ENCODE measurements at places on chromosomes 5 and 9.
A peak's percentile ranks its signal among the peaks of the same experiment; 100 is the strongest.

GRCh38 chr5:36885566-36886485 is 9.3 kb downstream of the NIPBL start:
- no peak for DNase-seq

- no peak for DNase-seq
Measured at GRCh38 chr9:36165826-36166167, 3.4 kb upstream of the CCIN start.

GRCh38 chr5:173514661-173515060 is 101.8 kb downstream of the BOD1 start:
- DNase-seq, result no peak

DNA sequence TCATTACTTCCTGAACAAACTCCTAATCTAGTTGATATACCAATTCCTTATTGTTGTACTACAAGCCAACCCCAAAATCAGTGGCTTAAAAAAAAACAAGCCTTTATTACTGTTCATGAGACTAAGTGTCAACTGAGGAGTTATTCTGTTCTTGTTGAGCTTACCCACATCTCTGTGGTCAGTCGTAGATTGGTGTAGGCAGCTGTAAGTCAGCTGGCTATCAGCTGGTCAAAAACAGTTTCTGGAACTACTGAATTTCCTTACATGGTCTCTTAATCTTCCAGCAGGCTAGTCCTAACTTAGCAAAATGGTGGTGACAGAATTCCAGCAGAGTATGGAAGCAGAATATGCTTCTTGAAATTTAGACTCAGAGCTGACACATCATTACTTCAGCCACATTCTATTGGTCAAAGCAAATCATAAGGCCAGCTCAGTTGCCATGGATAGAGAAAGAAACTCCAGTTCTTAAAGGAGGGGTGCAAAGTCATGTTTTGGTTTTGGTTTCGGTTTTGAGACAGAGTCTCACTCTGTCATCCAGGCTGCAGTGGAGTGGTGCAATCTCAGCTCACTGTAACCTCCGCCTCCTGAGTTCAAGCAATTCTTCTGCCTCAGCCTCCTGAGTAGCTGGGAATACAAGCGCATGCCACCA is 386.1 kb upstream of the MPDZ start:
- DNase-seq, result no peak

DNA sequence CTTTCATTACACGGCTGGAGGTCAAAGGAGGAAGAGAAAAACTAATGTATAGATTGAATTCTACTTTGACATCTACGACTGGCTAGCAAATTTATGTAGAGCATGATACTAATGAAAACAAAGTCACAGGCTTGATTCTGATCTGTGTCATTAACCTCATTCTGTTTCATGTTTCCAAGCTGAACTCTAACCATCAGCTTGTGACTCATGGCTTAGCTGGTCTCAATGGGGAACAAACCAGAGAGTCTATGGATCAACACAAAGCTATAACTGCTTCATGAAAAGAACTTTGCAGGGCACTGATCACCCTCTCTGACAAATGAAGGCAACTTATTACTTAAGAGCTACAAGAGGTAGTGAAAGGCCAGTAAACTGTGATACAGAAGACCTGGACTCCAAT is 23.6 kb upstream of the PDE4D start:
- DNase-seq, result no peak

- DNase-seq, result no peak
Measured at GRCh38 chr9:75960551-75960950, 70.1 kb downstream of the PCSK5 start.

GRCh38 chr9:93665128-93665636 is 88.8 kb downstream of the PHF2 start:
- DNase-seq, result no peak

GRCh38 chr5:72878854-72879253 is 62.4 kb downstream of the TNPO1 start:
- no peak for DNase-seq

- DNase-seq, result peak; percentile 74
Measured at GRCh38 chr5:74579215-74579614, 61.3 kb downstream of the ENC1 start.

DNA sequence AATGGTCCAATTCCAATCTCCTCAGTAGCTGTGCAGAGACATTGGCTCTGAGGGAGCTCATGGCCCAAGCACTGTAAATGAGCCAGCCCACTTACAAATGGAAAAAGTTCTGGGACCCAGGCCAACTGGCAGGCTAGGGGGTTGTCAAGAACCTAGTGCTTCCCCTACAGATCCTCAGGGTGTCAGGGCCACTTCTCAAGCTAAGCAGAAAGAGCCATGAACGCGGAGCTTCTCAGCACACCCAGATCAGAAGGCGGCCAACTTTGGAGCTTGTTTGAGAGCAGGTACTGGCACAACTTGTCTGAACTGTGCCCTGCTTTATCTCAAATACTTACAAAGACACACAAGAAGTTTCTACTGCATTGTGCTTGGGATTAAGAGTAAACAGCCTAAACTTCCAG is 17.5 kb downstream of the TLE1 start:
- no peak for DNase-seq

- DNase-seq, result no peak
Measured at GRCh38 chr5:94777056-94777880, 158.8 kb downstream of the SLF1 start.

- DNase-seq, result no peak
Measured at GRCh38 chr5:123398058-123398733, 25.0 kb downstream of the CEP120 start.

GRCh38 chr9:33939924-33940874 is 108.5 kb downstream of the UBAP2 start:
- DNase-seq, result no peak

GRCh38 chr5:143892271-143892670 is 80.3 kb downstream of the HMHB1 start:
- no peak for DNase-seq

DNA sequence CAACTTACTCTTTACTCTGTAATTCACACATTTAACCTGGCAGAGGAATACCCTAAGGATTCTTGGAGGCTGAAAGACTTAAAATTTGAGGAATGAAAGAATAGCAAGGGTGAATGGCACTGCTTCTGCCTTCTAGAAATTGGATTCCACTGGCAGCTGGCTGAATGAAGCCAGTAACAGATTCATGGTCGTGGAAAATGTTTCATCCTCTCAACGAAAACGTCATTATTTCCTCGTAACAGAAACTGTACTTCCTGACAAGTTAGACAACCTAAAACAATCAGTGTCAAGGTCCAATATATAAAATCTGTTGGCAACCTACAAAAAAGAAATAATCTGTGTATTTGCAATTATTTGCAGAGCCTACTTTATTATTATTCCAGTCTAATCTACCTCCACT is 39.7 kb downstream of the BNC2 start:
- no peak for DNase-seq

GRCh38 chr5:102787134-102787533 is 32.0 kb downstream of the PAM start:
- DNase-seq, result no peak

- DNase-seq, result no peak
Measured at GRCh38 chr5:87303324-87303723, 35.6 kb downstream of the RASA1 start.

GRCh38 chr5:135880801-135881200 is 14.8 kb downstream of the IL9 start:
- DNase-seq, result no peak

DNA sequence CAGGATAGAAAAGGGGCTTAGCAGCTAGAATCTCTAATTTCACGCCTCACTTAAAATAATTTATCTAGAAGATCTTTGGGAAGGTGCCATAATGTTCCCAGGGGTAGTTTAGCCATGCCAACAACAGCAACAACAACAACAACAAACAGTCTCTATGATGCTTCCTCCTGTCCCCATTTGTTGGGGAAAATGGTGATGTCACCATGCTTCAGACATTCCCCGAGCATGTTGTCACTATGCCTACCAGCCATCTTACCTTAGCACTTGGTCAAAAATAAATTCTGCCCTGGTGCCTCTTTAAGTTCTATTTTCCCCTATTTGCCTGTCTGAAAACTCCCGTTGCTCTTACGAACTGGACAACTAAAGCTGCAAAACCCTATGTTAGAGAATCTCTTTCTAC is 76.6 kb downstream of the KCNN2 start:
- no peak for DNase-seq

DNA sequence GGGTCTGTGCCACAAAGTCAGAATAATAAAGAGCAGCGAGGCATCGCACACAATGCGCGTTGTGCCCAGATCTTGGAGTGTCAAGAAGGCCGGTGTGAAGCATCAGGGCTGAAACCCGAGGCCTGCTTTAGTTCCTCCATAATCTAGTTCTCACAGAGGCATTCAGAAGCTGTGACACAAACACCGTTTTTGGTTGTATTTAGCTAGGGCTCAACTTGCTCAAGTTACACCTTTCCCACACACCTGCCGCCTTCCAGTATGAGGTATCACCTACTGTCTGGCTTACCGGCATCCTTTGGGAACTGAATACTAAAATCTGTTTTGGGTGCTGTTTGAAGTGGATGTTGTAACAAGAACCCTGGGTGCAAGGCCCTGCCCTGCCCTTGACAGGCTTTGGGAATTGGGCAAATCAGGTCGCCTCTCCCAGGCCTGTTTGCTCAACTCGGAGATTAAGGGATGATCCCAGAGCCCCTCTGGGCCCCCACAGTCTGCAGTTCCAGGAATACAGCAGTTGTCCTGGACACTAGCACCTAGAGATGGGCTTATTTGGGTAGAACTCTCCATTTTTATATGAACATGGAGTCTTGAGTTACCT is 27.0 kb downstream of the SLC25A25 start:
- DNase-seq, result no peak

DNA sequence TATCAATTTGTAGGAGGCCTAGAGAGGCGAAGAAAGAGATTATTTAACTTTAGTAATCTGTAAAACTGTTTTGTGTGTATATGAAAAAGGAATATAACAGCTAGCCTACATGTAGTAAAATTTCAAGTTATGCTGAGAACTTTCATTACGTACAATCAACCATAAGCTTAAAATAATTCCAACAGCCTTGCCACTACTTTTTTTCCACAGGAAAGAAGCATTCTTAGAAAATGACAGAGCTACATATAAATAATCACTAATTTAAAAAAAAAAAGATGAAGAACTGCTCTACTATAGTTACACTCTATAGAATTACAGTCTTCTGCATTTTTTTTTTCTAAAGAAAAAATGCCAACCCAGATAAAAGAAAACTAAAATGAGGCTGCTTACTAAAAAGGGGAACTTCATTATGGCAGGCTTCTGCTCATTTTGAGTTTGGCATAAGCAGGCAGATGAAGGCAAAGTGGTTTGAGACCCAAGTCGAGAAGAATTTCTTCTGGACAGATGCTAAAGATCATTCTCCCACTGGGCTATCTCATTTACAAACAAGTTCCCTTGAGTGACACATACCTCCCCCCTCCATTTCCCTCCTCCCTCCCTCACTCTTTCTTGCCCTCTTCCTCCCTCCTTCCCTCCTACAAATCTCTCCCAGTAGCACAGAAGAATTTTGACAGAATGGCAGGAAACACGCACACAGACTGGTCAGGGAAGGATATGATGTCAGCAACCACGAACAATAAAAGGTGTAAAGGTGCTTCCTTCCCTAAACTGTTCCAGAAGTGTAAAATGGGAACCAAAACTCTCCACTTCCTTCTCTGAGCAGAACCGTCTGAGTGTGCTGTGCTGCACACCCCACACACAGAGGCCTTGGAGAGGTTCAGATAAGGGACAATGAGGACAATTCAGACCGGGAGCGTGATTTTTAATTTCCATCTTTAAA is 56.1 kb downstream of the MEF2C start:
- DNase-seq, result no peak

- DNase-seq, result no peak
Measured at GRCh38 chr5:162573758-162574157, 506.2 kb downstream of the GABRG2 start.

DNA sequence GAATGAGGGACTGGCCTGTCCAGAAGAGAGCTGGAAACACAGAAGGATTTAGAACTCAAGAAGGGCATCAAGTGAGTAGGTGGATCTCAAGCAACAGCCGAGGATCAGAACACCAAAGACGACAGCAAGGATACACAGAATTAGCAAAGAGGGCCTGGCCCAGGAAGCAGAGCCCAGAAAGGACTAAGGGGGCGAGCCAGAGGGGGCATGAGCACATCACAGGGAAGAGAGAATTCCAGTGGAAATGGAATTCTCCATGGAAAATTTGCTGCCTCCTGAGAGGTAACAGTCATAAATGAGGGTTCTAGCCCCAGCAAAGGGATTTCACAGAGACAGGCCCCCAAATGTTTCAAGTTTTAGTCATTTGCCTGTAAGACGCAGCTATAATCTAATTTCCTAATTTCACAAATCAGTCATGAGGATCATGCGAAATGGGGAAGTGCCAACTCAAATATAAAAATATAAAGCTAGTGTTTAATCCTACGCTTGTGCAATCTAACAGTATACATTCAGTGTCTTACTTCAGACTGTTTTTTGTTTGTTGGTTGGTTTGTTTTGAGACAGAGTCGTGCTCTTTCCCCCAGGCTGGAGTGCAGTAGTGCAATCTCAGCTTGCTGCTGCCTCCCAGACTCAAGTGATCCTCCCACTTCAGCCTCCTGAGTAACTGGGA is 46.7 kb downstream of the FNBP1 start:
- no peak for DNase-seq

DNA sequence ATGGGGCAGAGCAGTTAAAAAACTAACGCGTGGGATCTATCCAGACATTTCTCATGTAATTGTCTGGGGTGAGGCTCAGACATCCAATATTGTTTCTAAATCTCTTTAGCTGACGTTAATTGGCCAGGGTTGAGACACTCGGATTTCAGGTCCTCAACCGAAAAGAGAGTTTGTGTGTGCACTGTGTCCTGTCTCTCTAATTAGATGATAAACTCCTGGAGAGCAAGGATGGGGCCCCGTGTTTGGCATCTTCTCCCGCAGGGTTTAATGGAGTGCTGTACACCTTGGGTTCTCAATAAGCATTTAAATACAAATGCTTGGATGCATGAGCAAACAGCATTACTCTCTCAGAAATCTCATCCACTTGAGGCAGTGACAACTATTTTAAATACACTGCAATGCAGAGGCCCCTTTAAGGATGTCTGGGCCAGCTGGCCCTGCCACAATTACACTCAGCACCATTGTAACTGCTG is 139.6 kb downstream of the MTX3 start:
- no peak for DNase-seq

GRCh38 chr5:135069016-135069770 is 35.2 kb upstream of the PITX1 start:
- no peak for DNase-seq

Measured in stimulated activated CD4-positive, alpha-beta T cell treated with anti-CD3 and anti-CD28 coated beads, Interleukin-4, amount 100 ng/mL, for 24 hours (primary cell).